Umbilical cord (tissue), 2 donors: ENCODE measurements at places on chromosomes 2 and 18.

GRCh38 chr18:4603955-4604354 is 148.8 kb upstream of the DLGAP1 start:
- no peak for DNase-seq

GRCh38 chr2:188970211-188970610 is 4.0 kb upstream of the COL3A1 start:
- peak; percentile 44 for DNase-seq

GRCh38 chr18:79544386-79544963 is 135.1 kb upstream of the CTDP1 start:
- DNase-seq, result no peak

DNA sequence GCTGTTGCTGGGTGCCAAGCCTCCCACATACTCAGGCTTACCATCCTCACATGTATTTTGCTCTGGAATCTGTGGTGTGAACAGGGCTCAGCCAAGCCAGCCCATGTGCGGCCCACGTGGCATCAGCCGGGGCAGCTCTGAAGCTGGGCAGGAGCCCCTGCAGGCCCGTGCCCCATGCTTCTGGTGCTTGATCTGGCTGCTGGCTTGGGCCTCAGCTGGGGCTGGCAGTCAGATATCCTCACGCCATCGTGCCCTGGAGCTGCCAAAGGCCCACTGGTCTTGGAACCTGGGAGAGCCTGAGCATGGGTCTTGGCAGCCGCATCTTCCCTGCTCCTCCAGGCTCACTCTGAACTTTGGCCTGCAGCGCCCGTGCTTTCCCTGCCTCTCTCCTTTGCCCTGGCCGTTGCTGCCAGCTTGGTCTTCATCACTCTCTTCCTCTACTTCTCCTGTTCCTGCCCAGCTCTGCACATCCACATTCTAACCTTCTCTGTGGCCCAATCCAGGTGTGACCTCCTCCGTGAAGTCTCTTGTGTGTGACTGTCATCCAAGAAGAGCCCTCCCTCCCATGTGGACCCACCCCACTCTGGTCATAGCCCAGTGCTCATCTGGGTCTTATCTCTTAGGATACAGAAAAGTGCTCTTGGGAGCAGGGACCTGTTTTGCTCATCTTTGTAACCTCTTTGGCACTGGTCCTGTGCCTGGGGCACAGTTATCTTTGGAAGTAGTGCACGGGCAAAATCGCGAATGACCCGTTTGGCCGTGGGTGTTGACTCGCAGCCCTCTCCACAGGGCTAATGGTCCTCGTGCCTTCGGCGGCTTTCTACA is 116.1 kb downstream of the RNF144A start:
- DNase-seq, result no peak

DNA sequence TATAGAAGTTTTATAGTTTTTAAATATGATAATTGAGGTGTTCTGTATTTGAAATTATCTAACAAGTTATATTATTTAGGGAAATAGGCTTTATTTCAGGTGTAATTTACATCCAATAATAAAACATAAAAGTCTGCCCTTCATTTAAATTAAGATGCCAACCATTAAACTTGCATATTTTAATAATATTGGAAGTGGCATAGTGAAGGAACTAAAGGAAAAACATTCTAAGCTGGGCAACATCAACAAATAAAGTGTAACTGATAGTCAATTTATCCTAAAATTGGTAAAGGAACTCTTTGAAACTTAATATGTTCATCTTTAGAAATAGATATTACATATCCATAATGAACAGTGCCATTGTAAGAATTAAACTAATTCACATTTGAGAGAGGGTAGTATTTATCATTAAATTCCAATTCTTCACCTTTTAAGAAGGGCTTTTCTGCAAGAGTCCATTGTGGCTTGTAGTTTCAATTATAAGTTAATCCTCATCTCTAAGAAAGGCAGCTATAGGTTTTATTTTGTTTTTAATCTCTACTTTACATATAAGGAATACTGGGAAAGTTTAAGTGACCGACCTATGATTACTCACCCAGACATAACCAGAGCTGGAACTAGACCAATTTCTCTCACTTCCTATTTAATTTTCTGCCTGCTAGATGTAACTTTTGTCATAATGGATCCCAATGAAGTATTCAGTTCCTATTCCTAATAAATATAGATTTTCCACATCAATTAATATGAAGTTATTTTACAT is 401.6 kb downstream of the XIRP2 start:
- no peak for DNase-seq

DNA sequence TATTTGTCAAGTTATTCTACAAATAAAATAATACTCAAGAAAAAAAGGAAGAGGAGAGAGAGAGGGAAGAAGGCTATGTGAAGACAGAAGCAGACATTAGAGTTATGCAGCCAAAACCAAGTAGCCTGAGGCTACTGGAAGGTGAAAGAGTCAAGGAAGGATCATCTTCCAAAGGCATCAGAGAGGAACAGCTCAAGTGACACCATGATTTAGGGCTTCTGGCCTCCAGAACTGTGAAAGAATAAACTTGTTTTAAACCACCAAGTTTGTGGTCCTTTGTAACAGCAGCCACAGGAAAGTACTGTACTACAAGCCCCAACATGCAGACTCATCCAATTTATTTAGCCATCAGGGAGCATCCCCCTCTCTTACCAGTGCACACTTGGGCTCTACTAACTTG is 788.5 kb upstream of the LRRTM1 start:
- no peak for DNase-seq

GRCh38 chr2:163338270-163338669 is 397.5 kb downstream of the FIGN start:
- DNase-seq, result no peak

DNA sequence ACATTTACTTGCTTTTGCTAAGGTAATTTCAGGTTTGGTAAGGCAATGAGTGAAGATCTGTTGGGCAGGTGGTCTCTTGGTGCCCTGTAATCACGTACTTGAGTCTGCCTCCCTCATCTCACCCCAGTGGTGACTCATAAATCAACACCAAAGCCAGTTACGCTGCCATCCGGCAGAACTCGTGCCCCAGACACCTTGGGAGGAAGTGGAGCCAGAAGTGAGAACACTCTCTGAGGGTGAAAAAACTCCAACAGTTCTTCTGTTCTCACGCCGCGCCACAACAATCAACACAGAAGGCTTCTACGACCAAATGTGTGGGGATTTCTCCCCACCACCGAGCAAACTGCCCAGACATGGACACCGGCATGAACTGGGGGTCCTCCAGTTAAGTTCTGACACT is 206.2 kb downstream of the ARL4C start:
- no peak for DNase-seq

GRCh38 chr2:182818501-182818900 is 47.9 kb downstream of the FRZB start:
- no peak for DNase-seq

DNA sequence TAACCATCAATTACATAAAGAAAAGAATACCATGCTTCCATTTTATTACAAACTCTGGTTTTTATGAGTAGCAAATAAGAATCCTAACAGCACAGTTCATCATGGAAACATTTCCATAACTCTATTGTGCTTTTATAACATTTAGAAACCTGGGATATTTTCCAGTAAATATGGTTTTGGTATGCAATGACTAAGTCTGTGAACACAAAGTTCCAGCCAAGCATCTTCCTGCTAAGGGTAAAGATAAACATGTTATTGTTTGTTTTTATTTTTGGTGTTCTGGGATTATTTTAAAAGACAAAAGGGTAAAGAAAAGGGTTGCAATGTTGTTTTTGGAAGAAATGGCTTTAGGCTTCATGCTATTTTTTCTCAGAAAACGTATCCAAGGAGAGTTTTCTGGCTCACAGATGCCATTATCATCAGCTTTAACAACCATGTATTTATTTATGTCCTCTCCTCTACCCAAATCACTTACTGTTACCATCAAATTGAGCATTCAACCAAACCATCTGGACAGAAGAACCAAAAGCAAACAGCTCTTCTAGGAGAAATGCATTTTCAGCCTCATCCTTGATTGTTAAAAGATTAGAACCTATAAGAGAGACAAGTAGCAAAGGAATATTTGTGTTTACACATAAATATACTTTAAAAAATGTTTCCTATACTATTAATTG is 116.0 kb downstream of the PLA2R1 start:
- DNase-seq, result peak; percentile 26

DNA sequence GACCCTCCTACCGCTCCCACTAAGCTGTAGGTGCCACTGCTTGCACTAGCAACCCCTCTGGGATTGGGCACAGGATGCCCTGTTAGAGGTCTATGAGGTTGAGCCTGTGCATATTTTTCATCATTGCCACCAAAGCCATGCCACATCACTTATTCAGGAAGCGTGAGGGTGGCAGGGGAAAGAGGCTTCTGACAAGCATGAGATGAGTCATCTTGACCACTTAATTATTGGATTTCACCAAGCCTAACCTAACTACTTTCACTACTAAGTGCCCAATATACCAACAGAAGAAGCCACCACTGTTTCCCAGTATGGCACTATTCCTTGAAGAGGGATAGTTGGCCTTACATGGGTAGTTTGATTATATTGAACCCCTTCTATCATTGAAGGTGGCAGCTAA is 181.3 kb upstream of the EPHA4 start:
- DNase-seq, result no peak

DNA sequence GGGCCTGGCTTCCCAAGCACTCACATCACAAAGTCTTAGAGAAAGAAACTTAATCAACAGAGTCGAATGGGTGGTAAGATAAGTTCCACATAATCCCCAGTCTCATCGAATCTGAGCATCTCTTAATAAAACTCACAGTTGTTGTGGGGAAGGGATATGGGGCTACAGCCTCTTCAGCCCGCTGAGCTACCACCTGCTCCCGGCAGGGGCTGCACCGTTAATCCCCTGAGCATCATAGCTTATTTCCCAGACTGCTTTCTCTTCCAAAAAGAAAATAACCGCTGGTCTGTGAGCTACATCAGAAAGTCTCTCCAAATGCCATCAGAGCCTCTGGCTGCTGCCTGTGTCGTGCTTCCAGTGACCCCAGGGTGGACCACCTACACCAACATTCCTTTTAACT is 139.4 kb upstream of the CELF4 start:
- DNase-seq, result no peak

- peak; percentile 37 for DNase-seq
These were observed 8.9 kb downstream of the STAM2 start for GRCh38 chr2:152166633-152167032.

GRCh38 chr2:179424571-179424970 is 159.9 kb upstream of the SESTD1 start:
- no peak for DNase-seq
